SJCRH30 (cell line): ENCODE measurements at places on chromosomes 5 and 9.
A peak's percentile ranks its signal among the peaks of the same experiment; 100 is the strongest.

DNA sequence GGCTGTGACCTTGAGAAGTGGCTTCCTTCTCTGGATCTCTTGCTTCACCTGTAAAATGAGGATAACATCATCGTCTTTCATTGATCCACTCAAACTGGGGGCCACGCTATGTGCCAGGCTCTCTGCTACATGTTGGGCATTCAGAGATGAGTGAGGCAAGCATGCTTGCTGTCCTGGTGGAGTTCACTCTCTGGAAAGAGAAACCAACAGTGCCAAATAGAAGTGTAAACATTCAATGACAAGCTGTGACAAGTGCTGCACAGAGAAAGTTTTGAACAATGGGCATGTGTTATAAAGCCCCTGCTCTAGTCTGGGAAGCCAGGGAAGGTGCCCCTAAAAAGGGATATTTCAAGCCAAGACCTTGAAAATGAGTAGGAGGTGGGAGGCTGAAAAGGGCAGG, 50.9 kb upstream of the AFAP1L1 start:
- DNase-seq, result peak; percentile 28

GRCh38 chr5:178434851-178435250, 155.3 kb downstream of the COL23A1 start:
- no peak for DNase-seq

GRCh38 chr5:79898611-79899010, 92.5 kb downstream of the MTX3 start:
- DNase-seq, result no peak

DNA sequence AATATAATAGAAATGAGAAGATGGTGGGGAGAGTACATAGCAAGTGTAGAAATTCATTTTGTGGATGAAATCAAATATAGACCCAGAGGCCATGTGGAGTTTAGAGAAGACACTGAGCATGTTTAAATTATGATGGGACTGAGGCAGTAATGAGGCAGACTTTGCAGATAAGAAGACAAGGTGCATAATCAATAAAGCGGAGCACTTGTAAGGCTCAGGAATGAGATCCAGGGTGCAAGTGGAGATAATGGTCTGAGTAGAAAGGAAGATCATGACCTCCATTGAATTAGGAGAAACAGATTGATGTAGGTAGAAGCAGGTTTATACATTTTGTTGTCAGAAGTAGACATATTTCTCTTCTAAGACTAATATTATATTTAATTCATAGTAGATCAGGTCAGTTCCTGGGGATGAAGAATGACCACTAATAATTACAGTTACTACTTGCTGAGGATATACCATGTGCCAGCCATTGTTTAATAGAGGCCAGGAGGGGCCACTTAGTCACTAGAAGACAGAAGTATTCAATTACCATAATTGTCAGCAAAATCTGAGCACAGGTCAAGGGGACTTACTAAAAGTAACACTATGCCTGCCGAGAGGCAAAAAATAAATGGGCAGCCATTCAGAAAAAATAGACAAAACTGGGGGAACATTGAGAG, 479.8 kb downstream of the DNAH5 start:
- DNase-seq, result no peak

- DNase-seq, result no peak
These were observed 102.4 kb downstream of the ROR2 start for GRCh38 chr9:91847581-91848091.
